NCI-H2081 treated with DMSO at 0.1 percent for 48 hours (cell line): ENCODE measurements at places on chromosomes 16 and 17.

DNA sequence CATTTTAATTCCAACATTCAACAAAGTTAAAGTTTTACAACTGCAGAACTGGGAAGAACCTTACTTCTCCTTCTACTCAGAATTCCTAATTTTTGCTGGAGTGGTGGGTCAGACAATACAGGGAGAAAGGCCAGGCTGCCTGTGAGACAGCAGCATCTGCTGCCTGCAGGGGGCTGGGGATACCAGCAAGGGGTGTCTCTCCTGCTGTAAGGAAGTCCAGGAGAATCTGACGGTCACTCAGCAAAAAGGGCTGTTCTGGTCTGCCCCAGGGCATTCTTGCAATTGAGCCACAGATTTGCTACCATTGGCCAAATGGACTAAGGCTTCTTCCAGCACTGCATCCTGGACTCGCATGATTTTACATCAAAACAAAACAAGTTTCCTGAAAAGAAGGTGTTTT is 426.6 kb upstream of the CDH11 start:
- no peak for DNase-seq

GRCh38 chr17:18961634-18962493 is 9.9 kb downstream of the SLC5A10 start:
- DNase-seq: no peak

DNA sequence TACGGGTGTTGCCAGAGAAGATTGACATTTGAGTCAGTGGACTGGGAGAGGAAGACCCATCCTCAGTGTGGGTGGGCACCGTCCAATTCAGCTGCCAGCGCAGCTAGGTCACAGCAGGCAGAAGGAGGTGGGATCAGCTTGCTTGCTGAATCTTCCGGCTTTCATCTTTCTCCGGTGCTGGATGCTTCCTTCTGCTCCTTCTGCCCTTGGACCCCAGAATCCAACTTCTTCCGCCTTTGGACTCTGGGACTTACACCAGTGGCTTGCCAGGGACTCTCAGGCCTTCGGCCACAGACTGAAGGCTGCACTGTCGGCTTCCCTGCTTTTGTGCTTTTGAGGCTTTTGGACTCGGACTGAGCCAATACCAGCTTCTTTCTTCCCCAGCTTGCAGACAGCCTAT is 46.1 kb upstream of the RPL38 start:
- DNase-seq: no peak

DNA sequence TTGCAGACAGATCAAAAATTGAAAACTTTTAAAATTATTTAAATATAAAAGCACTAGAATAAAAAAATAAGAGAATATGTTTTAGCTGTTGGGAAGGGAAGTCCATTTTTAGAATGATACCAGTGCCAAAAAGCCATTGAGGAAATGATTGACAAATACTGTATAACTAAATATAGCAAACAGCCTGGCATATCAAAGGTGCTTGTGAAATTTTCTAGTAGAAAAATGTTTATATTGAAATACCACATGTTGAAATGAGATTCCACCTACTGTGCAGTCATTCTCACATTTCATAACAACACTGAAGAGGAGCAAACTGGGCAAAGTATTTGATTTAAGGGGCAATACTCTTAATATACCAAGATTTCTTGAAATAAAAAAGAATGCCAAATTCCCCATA is 183.5 kb downstream of the PHKB start:
- no peak for DNase-seq

GRCh38 chr16:73025151-73025855 is 22.6 kb downstream of the ZFHX3 start:
- no peak for DNase-seq

DNA sequence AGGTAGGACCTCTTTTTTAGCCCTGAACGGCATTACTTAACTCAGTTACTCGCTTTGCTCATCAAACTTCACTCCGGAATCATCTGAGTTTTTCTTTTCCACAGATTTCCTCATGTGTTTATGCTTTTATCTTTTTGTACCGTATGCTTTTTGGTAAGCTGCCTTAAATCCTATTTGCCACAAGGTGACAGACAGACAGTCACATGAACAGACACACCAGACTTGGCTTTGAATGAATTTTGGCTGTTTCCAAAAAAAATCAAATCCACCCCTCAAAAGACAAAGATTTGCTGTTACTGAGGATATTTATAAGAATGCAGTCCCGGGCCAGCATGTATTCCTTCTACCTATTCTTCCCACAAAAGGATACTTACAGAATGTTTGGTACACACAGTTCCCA is 10.9 kb downstream of the GAS7 start:
- DNase-seq: no peak

DNA sequence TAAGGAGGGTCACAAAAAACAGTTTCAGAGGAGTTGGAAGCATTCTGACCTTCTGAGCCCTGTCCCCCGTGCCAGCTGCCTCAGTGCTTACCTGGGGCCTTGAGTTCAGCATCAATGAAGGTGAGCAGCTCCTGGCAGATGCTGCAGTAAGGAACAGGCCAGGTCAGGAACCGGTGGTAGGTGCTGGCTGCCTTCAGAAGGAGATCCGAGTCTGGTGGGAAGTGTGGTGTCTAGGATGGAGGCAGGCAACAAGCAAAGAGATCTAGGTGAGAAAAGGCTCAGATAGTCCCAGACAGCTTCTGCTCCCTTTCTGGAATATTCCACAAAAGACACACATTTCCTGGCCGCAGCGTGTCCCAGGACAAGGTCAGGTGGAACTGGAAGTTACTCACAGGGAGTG is 37.2 kb upstream of the PIK3R6 start:
- DNase-seq: no peak

DNA sequence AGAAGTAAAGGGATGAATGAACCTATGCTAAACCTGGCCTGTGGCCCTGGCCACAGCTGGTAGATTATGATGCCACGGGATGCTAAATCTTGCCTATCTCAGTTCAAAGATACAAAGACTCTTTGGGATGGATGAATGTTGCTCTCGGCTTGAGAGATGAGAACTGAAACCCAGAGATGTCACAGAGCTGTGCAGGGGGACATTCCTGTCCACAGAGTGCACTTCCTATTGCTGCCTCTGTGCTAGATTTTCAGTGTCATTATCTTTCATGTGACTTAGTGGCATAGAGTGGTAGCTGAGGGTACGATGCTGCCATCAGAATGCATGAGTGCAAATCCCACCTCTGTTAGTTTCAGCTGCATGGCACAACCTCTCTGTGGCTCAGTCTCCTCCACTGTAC is 2.3 kb upstream of the MT1M start:
- no peak for DNase-seq

- DNase-seq: no peak
These were observed 805 bp upstream of the ORAI3 start for GRCh38 chr16:30947859-30948666.

GRCh38 chr16:84240455-84240854 is 643 bp upstream of the KCNG4 start:
- DNase-seq: no peak

DNA sequence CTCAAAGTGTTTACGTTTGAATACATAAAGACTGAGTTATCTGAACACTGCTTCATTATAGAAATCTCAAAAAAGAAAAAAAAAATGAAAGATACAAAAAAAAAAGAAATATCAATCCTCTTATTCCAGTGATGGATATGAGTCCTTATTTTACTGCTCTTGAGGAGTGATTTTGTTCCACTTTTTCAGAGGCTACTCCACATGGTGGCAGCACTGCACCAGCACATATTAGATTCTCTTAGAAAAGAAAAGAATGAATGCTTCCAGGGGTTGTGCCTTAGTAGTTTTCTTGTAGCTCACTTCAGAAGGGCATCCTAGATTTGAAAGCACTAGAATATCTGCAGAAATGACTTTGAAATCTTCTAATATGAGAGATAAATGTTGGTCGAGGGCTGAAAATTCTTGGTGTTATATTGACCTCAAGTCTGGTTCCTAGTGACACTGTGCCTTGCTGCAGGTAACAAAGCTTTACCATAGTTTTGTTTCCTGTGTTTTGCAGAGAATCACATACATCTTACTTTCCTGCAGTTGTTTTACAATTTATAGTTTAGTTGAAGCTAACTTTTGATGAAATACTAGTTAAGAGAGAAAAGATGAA is 25.9 kb downstream of the AP2B1 start:
- no peak for DNase-seq

- DNase-seq: no peak
These were observed 13.7 kb downstream of the MXRA7 start for GRCh38 chr17:76696763-76697701.

DNA sequence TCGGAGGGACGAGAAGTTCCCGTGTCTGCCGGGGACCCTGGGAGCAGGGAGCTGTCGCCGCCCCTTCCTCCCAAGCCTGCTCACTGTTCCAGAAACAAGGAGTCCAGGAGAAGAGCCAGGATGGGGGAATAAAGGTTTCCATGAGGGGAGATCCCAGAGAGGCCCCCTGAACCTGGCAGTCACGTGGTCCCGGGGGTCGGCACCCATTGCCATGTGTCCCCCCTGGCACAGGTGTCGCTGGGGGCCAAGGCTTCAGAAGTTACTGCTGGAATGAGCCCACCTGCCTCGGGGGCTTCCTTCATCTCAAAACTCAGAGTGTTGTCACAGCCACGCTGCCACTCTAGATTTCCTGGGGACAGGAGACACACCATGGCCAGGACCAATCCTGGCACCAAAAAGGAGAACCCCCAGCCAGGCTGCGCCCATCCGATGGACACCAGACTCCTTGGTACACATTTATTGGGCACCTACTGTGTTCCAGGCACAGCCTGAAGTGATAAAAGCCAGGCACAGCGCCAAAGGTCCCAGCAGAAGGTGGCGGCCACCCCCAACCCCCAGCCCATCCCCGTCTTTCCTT is 19.7 kb downstream of the RBFOX3 start:
- DNase-seq: no peak

DNA sequence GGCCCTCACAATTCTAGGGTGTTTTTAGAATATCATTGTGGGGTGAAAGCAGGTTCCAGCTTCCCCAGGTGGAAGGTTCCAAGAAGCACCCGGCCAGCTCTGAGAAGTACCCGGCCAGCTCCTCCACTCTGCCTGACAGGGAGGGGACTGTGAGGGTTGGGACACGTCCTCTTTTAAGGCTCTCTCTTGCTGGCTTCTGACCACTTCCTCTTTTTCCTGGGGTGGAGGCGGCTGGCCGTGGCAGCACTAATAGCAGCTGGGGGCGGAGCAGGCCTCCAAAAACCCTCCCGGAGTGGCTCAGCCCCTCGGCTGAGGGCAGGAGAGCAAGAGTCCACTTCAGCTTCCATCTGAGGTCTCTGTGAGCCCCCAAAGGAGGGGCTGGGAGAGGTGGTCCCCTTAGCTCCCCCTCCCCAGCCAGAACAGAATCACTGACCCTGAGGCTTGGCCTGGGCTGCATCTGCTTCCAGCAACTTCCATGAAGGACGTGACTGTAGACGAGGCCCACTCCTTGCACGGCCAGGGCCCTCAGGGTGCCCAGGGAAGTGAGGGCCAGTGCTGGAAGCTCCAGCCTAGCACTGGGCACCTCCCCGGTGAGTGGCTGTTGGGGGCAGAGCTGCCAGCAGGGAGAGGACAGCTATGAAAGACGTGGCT is 26.7 kb upstream of the PLCG2 start:
- DNase-seq: no peak

DNA sequence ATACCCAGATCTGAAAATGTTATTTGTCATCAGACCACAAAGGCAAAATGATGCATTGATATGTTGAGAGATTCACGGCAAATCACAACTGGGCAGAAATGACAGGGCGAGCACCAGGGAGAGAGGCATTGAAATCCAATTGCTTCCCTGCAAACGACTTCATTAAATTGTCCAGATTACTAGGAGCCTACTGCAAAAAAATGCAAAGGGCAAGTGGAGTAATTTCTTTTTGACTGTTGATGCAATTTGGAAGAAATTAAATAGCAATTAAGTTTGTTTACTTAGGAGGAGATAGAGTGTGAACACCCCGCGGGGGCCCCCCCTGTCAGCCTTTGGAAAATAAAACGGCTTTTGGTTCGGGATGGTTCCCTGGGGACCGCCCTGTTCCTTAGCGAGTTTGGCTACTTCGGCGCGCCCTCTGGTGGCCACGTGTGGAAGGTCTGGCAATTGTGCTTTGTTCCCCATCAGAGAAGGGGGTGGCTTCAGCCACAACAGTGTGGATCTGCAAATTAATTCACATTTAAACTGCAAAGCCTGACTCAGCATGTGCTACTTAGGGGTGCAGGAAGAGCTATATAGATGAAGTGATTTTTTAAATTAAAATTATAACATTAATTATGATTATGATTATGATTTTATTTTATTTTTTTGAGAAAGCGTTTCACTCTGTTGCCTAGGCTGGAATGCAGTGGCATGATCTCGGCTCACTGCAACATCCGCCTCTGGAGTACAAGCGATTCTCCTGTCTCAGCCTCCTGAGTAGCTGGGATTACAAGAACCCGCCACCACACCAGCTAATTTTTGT is 14.5 kb upstream of the TMC7 start:
- DNase-seq: peak; percentile 49

- no peak for DNase-seq
These were observed 5.6 kb downstream of the DUS1L start for GRCh38 chr17:82060001-82060380.

DNA sequence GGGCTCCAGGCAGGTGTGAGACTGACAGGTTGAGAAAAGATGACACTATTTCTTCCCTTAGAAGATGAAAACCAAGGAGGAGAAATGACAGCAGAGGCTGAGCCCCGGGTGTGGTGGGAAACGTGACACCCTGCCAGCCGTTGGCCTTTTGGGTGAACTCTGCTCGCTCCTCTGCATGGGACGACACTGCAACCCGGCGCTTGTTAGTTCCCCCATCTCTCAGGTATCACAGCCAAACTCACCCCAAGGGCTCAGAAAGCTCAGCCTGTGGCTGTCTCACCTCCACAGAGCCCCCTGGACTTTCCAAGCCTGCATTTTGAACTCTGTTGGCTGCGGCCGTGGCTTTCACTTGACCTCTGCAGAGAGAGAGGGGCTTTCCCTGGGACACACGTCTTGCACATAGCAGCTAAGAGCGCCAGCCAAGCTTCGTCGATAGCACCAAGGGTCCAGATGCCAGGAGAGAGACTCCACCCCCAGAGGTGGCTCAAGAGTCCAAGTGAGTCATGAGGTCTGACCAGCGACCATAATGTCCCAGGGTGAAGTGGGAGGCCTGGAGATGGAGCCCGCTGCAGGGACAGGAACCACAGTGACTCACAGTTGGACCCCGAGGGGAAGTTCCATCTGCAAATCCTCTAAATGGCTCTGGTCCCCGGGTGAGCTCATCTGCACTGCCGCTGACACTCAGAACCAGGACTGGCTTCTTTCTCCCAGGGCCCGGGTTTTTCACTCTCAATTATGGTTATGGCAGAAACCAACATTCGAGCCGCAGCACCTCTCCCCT is 301.9 kb downstream of the SOX9 start:
- no peak for DNase-seq

- DNase-seq: no peak
These were observed 82.5 kb downstream of the NETO2 start for GRCh38 chr16:47061204-47061603.
